ENCODE measurements at places on chromosomes 16 and 17. TPM values are rescaled to one million over a fixed set of nuclear protein-coding genes. Genes with fewer than 3 reads are reported as not detected.

The TMEM235 gene
- 0.05 TPM for polyA plus RNA-seq

DNA sequence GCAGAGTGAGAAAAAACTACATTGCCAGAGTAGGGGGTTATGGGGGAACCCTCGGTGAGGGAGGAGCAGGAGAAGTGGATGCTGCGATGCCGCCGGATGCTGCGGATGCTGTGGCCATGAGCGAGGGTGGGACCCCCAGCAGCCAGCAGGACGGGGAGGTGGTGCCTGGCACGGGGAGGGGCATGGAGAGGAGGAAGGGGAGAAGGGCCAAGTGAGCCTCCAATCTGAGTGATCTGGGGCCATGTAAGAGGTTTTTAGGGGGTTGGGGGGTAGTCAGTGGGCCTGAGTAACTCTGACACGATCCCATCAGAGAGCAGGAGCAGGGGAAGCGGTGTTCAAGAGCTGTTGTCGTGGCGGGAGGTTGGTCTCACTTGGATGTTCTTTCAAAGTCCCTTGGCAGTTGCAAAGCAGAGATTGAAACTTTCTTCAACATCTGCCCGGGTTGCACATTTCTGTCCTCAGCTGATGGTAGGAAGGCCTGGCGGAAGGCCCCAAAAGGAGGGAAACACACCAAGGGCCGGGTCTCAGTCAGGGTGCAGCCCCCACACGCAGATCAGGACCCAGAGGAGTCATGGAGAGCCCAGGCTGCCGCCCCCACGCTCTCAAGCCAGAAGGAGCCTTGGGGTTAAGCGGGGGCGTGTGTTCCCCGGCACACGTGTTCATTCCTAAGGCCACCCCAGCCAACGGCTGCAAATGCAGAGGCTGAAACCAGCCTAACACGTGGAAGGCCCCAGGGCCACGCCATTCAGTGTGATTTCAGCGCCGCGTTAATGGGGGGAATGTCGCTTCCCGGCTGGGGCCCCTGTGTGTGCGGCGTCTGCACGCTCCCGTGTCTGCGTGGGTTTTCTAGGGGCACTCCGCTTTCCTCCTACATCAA lies 81.7 kb downstream of the ZDHHC7 start:
- DNase-seq = no peak

The TPSG1 gene
- 0.54 TPM for polyA plus RNA-seq

- no peak for DNase-seq
Measured at GRCh38 chr16:88019821-88020515, 68.7 kb downstream of the BANP start.

DNA sequence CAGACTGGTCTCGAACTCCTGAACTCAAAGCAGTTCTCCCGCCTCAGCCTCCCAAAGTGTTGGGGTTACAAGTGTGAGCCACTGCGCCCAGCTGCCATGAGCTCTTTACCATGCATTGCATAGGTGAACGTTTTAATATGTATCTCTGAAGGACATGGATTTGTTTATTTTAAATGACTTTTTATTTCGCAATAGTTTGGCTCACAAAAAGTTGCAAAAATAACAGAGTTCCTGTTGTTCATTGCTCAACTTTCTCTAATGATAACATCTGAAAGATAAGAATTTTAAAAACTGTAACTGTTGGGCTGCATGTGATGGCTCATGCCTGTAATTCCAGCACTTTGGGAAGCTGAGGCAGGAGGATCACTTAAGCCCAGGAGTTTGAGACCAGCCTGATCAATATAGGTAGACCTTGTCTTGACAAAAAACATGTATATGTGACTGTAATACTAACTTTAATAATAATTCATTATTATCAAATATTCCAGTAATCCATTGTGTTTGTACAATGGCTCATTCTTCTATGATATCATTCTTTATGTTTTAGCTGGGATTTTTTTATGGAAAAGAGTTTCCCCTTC lies 80.1 kb downstream of the ABCC1 start:
- no peak for DNase-seq

- no peak for DNase-seq
Measured at GRCh38 chr17:58818654-58819053, 63.0 kb downstream of the PPM1E start.

- DNase-seq = no peak
Measured at GRCh38 chr17:46925185-46925868, 2.4 kb downstream of the GOSR2 start.

The AIPL1 gene
- polyA plus RNA-seq = 0.10 TPM

DNA sequence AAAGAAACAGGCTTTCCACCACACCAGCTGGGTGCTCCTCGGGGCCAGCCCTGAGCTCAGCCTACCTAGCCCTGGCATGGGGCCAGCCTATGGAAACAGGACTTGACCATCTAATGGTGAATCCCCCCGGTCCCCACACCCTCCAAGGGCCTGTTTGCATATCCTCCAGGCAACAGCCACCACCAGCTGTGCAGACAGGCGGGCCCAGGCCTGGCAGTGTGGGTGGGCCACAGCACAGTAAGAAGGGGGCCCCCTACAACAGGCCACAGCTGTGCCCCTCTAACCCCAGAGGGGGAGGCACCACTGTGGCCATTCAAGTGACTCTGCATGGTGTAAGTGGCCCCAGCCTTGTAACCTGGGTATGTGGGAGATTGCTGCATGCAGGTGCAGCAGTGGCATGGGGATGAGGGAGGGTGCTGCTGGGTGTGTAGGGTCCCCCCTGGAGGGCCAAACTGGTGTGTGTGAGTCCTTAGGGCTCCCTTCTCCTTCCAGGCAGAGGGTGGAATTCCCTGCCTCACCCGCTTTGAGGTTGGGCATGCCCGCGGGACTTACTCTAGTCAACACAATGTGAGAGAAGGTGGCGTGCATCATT lies 148.2 kb downstream of the C16orf78 start:
- DNase-seq = no peak

DNA sequence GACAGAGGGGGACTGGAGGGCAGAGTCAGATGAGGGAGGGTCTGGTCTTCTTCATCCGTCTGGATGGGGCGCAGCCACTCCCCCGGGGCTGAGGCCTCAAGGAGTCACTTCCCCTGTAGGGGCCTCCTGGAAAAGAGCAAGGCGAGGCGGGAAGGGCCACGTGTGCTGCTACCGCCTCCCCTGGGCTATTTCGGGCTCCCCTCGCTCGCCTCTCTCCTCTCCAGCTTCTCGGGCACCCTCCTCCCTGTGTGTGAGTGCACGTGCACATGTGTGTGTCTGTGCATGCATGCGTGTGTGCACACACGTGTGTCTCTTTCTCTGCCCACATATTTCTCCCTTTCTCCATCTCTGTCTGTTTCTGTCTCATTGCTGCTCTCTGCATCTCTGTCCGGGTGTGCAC lies 10.1 kb downstream of the GSG1L start:
- no peak for DNase-seq

The GPR142 gene
- polyA plus RNA-seq = 0.17 TPM

The MYL11 gene
- 1.3 TPM for polyA plus RNA-seq

The USP43 gene
- 8.1 TPM for polyA plus RNA-seq

GRCh38 chr17:44623070-44623725 lies 33.1 kb upstream of the MEIOC start:
- no peak for DNase-seq

The AMZ2 gene
- 94.0 TPM for polyA plus RNA-seq

GRCh38 chr16:5069854-5070253 lies 1.8 kb upstream of the ALG1 start:
- DNase-seq = no peak

DNA sequence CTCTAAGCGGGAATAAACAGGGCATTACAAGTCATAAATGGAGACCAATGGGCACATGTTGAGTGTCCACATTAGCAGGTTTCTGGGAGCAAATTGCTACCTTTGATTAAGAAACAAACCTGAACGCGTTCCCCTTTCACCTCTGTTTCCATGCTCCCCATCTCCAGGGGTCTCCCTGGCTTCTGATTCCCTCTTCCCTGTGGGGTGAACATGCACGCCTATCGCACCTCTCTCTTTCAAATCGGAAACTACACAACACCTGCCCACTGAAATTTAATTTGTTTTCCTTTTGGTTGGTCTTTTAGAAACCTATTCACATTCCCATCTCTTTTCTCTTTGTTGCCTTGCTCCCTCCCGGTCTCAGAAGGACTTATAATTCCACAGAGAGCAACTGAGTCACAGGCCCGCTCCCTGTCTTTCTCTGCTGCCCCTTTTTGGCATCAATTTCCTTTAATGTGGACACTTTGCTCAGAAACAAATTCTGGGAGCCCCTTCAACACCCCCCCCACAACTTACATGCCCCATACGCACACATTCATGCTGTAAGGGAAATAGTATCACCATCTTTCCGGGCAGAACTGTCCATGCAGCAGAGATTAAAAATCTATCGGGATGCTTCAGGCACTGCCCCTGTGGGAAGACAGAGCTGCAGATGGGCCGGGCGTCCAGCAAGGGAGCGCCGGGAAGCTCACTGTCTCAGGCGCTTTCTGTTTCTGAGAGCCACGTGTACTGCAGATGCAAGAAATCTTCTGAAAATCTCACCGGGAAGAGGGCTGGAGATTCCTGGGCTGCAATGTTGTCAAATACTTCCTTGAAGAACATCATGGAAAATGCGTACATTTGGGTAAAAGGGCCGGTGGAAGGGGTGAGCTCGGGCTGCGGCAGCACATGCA lies 7.2 kb upstream of the FOXF1 start:
- DNase-seq = no peak

DNA sequence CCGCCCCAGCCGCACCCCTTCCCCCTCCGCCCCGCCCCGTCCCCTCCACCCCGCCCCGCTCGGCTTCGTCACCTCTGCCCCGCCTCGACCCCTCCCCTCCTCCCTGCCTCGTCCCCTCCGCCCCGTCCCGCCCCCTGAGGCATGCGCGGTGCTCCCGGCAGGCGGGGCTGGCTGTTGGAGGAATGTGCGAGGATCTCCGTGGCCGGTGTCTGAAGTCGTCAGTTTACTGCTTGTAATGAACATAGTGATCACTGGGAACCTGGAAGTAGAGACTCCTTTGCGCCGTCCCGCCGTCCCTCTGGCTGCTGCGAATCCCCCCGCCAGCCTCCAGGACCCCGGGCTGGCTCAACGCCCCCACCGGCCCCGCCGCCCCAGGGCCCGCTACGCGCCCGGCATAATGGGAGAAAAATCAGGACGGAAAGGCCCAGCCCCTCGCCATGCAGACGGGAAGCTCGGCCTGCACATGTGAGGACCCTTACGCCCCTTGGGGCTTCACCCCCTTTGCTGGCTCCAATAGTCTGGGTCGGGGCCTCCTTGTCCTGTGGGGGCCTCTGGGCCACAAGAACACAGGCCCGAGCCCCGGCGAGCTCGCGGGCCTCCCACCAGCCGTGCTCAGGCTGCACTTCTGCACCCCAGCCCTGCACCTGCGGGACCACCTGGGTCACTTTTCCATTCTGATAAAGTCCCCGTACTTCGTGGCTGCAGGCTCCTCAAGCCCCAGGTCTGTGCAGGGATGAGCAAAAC lies 743.1 kb downstream of the KCNJ18 start:
- DNase-seq = no peak

The C1QL1 gene
- 2.1 TPM for polyA plus RNA-seq

- DNase-seq = no peak
Measured at GRCh38 chr16:66388350-66389139, 22.1 kb downstream of the CDH5 start.

The CNTNAP1 gene
- polyA plus RNA-seq = 10.1 TPM

- no peak for DNase-seq
Measured at GRCh38 chr17:77726549-77727006, 231.9 kb upstream of the TNRC6C start.

The WNT9B gene
- polyA plus RNA-seq = 13.8 TPM

DNA sequence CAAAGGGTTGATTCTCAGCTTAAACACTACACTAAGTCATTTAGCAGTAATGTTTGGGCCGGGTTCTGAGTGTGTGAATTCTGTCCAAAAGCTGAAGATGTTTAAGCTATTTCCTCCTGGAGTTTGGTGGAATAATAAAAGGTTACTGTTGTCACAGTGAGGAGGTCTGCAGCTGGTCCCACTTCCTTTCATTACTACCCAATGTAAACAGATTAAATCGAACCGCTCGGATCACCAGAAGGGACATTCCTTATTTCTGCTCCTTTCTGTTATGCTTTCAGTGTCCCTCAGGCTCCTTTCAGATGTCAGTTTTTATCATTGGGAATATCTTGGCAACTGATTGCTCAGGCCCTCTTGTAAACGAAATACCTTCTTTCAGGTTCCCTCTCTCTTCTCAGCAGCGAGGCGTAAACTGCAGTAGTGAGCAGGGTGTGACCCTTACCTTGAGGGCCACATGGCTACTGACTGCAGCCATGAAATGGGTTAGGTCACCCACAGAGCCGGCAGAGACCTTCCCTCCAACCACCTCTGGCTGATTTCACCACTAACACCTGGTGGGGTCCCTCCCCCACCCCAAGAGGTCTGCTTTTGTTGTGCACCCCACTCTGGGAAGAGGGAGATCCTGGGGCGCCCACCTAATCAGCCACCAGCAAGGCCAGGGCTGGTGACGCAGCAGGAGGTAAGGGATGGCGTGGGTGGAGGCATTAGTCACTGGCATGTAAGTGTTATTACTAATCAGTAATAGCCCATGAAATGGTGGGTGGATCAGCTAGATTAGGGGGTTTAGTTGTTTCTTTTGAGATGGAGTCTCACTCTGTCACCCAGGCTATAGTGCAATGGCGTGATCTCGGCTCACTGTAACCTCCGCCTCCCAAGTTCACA lies 117.6 kb downstream of the VPS53 start:
- DNase-seq = no peak

DNA sequence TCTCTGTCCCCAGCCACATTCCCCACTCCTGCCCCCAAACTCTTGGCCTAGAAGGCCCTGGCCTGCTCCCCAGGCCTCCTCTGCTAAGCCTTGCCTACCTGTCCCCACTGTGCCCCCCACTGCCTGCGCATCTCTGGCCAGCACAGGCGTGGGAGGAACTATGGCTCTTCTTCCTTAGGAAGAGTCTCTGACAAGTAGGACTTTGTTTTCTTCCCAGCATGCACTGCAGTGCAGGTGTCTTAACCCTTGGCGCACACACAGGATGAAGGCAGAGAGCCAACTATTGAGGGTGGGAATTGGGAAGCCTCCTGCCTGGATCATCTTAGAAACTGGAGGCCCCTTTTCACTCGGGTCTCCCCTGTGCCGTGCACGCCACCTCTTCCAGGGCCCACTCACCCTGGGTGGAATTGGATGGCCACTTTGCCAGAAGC lies 3.6 kb downstream of the AMDHD2 start:
- no peak for DNase-seq

The HEATR3 gene
- polyA plus RNA-seq = 20.2 TPM
